ENCODE measurements at places on chromosomes 13 and 19.

DNA sequence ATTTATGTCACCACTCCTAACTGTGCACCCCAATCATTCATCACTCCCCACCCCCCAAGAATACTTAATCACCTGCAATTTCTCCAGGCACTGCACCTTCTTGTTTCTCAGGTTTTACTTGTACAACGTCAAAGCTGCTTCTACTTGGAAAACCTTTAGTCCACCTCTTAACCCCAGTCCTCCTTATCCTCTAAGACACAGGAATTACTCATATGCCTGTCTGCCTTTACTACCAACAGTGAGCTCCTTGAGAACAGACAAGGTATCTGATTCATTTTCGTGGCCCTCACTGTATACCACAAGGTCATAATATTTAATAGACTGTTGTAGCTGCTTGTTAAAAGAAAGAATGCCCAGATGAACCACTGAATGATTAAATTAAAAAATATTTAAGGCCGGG lies 21.0 kb upstream of the NDFIP2 start:
- DNase-seq, result no peak

- DNase-seq, result no peak
Observed at GRCh38 chr13:37618554-37618953, 20.0 kb upstream of the POSTN start.

GRCh38 chr19:993831-994393 lies 6.3 kb upstream of the GRIN3B start:
- DNase-seq, result no peak

DNA sequence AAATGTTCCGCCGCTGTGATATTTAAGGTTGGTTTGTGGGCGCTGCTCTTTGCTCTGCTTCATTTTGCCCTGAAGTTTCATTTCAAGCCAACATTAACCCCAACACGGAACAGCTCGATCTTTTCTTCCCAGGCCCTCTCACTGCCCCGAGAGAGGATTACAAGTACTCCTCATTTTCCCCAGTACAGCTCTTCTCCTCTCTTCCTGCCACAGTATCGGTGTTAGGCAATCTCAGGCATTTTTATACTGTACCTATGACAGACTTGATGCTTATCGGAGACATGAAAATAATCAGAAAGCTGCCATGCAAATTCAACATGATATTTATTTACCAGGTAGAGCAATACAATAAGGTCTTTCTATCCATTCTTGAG lies 1.3 kb upstream of the EDNRB start:
- DNase-seq, result no peak

- no peak for DNase-seq
Observed at GRCh38 chr13:105997581-105998550, 537.6 kb downstream of the EFNB2 start.

DNA sequence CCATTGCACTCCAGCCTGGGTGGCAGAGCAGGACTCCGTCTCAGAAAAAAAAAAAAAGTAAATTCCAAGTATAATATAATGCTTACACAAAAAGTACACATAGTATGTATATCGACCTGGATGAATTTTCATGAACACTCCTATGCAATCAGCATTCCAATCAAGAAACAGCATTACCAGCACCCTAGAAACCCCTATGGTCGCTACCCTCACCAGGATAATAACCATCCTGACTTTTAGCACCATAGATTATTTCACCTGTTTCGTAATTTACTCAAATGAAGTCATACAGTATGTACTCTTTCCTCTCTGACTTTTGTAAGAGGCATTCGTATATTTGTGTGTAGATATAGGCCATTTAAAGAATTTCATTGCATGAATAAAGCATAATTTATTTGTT lies 47.6 kb downstream of the PCDH8 start:
- no peak for DNase-seq

DNA sequence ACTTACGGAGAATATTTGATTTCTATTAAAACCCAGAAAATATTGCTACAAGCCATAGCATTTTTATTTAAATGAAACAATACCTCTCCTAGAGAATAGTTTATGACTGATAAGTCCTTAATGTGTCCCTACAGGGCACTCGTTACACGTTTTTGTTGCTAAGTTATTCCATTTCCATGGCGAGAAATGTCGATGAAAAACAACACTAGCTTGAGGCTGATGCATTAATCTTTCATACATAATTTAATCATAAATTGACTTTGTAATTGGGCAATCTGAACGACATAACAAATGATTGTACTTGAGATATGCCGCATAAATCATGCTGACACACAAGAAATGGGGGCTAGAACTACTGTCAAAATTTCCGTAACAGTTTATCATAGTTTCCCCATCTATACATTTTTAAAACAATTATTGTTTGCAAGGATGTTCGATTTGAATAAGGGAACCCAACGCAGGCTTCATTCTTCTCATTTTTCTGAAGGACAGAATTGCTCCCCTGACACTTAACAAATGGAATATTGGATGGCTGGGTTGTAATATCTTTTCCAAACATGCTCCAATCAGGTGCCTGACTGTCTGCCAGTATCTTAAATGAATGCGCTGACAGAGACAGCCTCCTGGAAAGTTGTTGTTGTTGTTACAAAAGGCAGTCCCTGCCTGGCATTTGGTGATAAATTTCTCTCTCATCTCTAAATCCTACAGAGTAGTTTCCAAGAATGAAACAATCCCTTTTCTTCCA lies 61.9 kb downstream of the FLT1 start:
- DNase-seq, result no peak
